Thyroid gland (tissue), 4 donors: ENCODE measurements at places on chromosomes 3 and 15. TPM values are rescaled to one million over a fixed set of nuclear protein-coding genes. Genes with fewer than 3 reads are reported as not detected.

LINGO1 gene
- total RNA-seq, result 1.1 TPM

NLGN1 gene
- total RNA-seq, result 2.4 TPM

SLC27A2 gene
- 8.9 TPM for total RNA-seq

ATP13A5 gene
- total RNA-seq, result 1.6 TPM

BCHE gene
- 6.6 TPM for total RNA-seq

SPESP1 gene
- 10.1 TPM for total RNA-seq

FANCD2 gene
- total RNA-seq, result 6.6 TPM

ADPRH gene
- 8.7 TPM for total RNA-seq

SYNPR gene
- 0.11 TPM for total RNA-seq

GXYLT2 gene
- total RNA-seq, result 16.2 TPM

DCP1A gene
- 20.9 TPM for total RNA-seq

COLQ gene
- 2.7 TPM for total RNA-seq

DNA sequence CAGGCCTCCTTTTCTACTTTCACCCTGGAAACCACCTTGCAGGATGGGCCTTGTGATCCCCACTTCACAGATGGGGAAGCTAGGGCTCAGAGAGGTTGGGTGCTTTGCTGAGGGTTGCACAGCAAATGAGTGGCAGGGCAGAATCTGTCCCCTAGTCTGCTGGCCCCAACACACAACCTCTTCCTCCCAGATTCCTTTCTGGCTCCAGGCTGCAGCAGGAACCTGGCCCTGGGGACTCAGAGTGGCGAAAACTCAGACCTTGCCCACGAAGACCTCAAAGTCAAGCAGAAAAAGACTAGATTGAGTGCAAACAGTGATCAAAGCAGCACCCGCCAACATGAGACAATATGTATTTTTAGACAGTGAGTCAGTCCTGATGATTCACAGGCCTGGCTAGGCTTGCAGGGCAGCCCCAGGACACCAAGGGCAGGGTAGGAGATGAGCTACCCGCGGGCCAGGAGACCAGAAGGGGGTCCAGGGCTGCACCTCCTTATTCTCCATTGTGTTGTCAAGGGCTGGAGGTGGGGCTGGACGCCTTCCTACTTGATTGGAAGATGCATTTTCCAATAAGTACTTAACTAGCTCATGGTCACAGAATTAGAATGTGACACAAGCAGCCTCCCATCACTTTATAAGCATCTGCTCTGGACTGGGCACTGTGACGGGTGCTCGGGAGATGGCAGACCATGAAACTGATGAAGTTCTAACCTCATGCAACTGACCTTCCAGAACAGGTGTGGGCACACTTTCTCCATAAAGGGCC is 23.9 kb downstream of the GOLGA6L2 start:
- DNase-seq, result no peak

- no peak for DNase-seq
Measured at GRCh38 chr3:180320631-180321030, 281.3 kb upstream of the TTC14 start.

- no peak for DNase-seq
Measured at GRCh38 chr15:55522742-55523450, 14.9 kb upstream of the DNAAF4 start.

- peak; percentile 63 for DNase-seq
Measured at GRCh38 chr3:15629860-15630597, 28.5 kb downstream of the BTD start.

- no peak for DNase-seq
Measured at GRCh38 chr15:84001655-84002054, 233.9 kb upstream of the GOLGA6L4 start.

GRCh38 chr15:28886431-28887338 is 911 bp downstream of the APBA2 start:
- peak; percentile 13 for DNase-seq

DNA sequence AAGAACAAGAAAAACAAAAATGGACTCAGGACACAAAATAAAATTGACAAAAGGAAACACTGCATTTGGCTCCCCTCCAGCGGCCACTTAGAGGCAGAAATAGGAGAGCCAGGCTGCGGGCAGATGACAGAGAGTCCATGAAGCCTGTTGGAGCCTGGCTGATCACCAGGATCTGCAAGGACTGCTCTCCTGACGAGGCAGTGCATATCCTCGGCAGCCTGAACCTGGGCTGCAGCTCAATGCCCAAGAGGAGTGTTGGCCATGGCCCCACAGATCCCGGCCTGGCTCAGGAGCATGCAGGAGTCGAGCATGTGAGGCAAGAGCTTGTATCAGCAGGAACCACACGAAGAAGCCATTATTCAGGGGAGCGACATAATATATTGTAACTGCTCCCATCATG is 199.8 kb downstream of the STT3B start:
- DNase-seq, result peak; percentile 82

- no peak for DNase-seq
Measured at GRCh38 chr3:130737622-130738021, 9.0 kb downstream of the PIK3R4 start.

DNA sequence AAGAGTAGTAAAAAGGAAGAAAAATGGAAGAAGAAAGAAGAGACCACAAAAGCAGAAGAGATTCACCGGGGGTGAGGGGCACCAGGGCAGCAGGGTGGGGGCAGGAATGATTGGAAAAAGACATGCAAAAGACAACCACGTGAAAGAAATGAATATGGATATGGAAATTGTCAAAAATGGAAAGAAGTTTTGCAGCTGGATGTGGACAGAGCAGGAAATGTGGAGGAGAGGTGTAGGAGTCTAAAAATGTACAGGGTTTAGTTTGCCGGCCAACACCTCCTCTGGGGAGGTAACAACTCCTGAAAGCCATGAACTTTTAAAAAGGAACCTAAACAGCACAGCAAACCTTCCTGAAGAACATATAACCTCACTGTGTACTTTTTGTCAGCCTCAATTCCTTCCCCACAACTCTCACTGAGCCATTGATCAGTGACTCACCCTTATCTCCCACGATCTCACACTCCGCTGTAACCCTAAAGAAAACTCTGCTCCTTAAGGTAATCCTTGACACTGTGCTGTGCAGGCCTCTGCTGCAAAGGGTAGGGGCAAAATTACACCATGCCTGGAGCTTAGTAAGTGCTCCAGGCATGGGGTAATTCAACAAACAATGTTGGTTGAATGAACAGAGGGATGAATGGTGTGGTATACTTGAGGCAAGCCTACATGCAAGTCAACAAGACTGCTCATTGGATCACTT is 100.2 kb upstream of the BOC start:
- no peak for DNase-seq

DNA sequence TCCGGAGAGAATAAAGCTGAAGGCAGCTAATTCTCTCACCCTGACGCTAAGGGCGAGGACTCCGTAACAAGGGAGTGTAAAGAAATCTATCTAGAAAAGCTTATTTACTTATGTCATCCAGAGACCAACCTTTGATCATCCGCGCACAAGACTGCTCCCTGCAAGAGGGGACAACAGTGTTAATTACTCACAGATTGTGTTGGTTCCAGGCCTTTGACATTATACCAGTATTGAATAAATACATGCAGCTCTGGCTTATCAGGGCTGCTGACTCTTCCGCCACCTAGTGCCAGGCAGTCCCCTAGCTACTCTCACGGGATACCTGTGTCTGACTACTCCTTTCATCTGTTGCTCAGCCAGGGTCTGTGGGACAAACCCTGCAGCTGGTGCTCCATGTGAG is 211.7 kb downstream of the DTWD1 start:
- peak; percentile 50 for DNase-seq

GRCh38 chr3:133475245-133476010 is 75.6 kb downstream of the BFSP2 start:
- peak; percentile 74 for DNase-seq
